ENCODE measurements at places on chromosomes 1 and 21.

DNA sequence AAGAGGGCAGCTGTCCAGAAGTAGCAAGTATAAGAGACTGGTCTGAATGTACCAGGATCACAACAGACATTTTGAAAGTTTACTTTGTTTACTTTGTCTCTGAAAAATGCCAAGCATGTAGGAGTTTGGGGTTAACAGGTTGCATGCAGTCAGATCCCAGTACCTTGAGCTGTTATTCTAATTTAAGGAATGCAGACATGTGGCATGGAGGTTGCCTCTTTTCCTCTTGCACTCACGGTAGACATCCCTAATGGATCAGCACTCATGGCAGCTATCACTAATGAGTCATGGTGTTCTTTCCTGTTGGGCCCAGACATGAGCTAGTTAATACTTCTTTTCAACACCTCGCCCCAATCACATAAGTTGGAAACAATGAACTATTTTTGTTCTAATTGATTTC lies 67.3 kb downstream of the GADD45A start:
- no peak for DNase-seq

- no peak for DNase-seq
These were observed at the start of gene RIPPLY3 for GRCh38 chr21:37006486-37007291. Gene RIPPLY3 (plus strand): TSS chr21:37006702. CDS start chr21:37006773, 71 bp downstream.

DNA sequence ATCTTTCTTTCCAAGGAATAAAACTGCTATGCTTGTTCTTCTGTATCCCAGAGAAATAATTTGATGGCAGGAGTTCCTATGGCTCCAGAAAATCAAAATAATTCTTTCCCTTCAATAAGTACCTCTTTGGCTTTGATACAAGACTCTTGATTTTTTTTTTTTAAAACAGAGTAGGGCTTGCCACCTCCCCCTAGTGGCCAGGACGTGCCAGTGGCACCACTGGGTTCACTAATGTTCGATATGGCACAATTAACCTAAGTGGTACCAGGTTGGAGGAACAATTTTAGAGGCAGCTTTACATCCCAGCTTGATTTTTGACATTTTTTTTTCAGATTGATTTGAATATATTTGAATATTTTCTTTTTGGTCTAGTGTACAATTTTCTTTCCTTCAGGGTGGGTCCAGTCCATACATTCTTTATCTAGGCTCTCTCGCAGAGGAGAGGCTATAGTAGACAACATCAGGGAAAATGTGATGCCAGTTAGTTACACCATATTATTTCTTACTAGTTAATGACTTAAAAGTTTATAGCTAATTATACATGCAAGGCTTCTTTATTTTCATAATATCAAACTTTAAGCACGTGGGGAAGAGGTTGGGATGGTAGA lies 330.9 kb downstream of the S1PR1 start:
- no peak for DNase-seq

DNA sequence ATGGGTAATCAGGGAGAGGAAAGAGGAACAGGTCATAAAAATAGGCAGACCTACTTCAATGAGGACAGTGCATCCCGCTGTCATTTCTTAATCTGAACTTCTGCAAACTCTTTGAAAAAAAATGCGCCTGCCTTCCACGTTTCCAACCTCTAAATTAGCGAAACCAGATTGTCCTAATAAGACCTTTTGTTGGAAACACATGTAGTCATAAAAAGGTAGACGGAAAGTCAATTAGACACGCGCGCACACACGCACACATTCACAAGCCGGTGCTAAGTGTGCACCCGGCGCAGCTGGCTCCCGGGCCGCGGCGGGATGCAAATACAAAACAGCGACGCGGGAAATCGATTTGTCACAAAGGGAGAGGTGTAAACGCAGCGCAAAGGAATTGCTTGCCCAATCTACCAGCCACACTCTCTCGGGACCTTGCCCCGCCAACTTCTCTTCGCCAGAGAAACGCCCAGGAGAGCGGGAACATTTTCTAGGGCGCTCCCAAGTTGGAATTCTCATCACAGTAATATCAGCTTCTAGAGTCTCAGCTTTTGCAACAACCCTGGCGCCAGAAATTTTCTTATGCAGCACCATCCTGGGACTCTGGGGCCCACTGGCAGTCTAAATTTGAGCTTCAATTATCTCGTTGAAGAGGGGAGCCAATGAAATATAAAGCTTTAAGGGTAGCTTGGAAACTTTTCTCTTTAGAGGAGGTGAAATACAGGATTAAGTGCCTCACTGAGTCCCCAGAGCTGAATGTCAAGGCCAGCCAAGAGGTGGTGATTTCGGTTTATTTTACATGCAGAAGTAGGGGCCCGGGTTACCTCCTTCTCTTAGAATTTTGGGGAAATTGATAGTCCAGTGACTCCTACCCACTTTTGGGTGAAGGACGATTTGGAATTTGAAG lies 4.5 kb downstream of the PRRX1 start:
- no peak for DNase-seq

GRCh38 chr1:225814381-225814780 lies 4.5 kb downstream of the EPHX1 start:
- no peak for DNase-seq

DNA sequence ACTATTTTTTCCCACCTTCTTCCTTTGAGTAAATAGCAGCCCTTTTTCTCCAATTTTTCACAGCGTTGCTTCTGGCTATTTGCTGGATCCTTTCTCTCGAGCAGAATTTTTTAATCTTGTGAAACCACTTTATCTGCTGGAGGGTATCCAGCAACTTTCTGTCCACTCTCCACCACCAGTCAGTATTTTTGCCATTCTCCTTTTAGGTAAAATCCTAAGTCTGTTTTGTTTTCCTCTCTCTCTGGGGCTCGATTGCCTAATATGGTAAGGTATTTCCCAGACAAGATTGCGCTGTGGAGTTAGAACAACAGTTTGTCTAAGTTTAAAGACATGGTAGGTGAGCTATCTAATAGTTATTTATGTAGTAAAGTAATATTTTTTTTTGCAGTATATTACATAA lies 156.9 kb downstream of the PPP1R12B start:
- no peak for DNase-seq

DNA sequence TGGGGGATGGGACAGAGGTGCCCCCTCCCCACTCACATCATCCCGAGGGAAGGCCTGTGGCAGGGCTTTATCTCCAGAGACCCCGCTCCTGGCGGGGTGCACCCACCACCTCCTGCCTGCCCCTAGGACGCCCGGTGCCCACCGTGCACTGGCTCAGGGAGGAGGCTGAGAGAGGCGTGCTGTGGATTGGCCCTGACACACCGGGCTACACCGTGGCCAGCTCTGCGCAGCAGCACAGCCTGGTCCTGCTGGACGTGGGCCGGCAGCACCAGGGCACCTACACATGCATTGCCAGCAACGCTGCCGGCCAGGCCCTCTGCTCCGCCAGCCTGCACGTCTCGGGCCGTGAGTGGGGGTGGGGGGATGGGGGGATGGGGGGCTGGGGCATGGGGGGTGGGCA lies 71.7 kb downstream of the TRIM11 start:
- no peak for DNase-seq

DNA sequence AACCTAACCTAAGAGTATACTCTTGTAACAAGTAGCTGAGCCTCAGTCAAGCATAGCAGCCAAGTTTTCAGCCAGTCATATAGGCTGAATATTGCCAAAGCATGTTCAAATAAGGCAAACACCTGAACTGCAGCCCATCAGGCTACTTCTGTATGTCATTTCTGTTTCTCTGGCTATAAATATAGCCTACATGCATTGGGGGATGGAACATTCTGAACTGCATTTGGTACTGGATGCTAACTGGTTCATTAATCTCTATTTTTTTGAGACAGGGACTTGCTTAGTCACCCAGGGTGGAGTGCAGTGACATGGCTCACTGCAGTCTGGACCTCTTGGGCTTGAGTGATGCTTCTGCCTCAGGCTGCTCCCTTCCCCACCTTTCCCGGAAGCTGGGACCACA lies 37.3 kb downstream of the MAST2 start:
- no peak for DNase-seq

DNA sequence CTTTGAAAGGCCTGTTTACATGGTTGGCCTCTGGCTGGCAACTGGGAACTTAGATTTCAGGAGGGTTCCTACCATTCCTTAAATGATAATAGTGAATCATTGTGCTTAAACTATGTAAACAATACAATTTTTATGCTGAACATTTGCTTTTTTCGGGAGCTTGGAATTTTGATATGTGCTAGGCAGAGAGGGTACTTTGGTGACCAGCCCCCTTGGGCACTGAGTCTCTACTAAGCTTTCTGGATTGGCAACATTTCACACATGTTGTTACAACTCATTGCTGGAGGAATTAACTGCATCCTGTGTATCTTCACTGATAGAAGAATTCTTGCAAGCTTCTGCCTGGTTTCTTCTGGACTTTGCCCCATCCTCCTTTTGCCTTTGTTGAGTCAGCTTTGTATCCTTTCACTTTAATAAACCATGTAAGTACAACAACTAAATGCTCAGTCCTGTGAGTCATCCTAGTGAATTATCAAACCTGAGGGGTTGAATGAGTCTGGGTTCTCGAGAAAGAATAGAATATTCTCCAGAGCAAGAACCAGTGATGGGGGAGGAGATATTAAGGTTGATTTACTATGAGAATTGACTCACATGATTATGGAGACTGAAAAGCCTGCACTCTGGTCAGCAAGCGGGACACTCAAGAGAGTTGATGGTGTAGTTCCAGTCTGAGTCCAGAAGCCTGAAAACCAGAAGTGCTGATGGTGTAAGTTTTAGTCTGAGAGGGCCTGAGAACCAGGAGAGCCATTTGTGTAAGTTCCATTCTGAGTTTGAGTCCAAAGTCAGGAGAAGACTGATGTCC lies 3.1 kb upstream of the SLC16A4 start:
- no peak for DNase-seq

DNA sequence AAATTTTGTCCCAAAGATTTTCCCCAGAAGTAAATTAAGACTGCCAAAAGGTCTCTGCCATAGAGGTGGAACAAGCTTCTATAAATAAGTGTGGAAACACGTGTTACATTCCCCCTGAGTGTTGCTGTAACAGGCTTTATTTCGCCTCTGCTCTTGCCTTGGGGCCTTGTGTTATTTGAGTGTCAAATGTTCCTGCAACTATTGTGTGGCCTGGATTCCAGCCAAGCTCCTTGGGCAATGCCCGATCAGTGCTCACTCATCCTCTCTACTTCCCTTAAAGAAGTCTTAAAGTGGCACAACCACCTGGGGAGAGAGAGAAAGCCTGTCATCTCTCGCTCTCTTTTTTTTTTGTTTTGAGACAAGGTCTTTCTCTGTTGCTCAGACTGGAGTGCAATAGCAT lies 156.7 kb downstream of the NR5A2 start:
- DNase-seq, result no peak

GRCh38 chr1:223712850-223713474 lies 623 bp downstream of the CAPN2 start:
- no peak for DNase-seq

DNA sequence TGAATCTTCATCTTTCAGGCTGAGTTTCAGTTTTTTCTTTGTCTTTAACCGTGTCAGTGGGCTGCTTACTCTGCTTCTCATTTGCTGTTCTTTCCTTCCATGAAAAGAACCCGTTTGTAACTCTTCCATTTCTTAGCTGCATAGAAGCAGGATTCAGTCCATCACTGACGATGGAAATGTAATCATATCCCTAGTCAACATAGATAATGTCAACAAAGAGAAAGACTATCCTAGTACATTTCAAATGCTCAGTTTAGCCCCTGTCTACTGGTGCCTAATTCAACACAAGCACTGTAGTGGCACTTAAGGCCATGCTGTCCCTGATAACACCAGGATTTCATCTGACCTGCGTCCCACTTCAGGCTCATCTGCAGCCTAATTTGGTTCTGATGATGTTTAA lies 376 bp downstream of the GBP1 start:
- DNase-seq, result no peak

DNA sequence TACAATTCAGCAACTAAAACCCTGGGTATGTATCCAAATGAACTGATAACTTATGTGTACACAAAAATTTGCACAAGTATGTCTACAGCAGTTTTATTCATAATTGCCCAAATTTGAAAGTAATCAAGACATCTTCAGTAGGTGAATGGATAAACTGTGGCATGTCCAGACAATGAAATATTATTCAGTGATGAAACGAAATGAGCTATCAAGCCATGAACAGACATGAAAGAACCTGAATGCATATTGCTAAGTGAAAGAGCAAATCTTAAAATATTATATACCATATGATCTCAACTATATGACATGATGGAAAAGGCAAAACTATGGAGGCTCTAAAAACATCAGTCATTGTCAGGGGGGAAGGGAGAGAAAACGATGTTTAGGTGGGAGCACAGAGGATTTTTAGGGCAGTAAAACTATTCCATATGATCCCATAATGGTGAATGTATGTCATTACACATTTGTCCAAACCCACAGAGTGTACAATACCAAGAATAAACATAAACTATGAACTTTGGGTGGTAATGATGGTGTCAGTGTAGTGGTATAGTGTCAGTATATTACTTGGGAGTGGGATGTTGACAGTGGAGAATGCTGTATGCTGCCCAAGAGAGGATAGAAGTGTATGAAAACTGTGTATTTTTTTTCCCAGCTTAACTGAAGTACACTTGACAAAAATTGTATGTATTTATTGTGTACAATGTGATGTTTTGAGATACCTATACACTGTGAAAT lies 92.8 kb upstream of the PPP2R5A start:
- DNase-seq, result no peak

DNA sequence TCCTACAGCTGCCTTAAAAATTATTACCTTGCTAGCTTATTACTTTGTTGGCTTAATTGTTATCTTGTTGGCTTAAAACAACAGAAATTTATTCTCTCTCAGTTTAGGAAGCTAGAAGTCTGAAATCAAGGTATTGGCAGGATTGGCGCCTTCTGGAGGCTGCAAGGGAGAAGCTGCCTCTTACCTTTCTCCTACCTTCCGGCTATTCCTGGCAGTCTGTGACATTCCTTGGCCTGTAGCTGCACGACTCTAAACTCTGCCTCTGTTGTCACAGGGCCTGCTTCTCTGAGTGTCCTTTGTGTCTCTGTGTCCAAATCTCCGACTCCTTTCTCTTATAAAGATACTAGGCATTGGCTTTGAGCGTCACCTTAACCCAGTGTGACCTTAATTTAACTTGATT lies 579.9 kb upstream of the B3GALT2 start:
- DNase-seq, result no peak

GRCh38 chr21:44869781-44870747 lies 3.4 kb downstream of the PTTG1IP start:
- DNase-seq, result no peak

- no peak for DNase-seq
These were observed 26.4 kb downstream of the OPTC start for GRCh38 chr1:203520315-203520714.

DNA sequence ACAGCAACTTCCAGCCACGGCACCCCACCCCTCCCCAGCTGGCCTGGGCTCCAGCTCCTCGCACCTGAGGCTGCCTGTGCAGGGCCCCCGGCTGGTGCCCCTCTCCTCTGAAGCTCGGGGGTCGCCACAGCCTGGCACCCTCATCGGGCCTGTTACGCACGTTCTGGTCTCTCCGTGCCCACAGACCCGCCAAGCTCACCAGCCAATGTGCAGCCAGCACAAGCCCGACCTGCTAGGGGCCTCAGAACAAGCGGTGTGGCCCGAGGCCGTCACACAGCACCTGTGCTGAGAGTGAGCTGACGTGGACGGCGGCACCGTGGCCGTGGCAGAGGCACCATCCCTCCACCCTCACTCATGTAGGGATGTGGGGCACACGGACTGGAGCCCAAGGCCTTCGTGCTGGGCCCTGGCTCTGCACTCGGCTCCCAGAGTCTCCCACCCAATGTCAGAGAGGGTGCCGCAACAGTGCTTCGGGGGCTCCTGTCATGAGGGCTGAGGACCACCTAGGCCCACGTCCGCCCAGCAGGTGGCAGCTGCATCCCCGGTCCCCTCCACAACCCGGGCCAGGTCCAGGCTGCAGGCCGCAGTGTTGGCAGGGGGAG lies 4.4 kb upstream of the SAMD11 start:
- DNase-seq, result no peak

GRCh38 chr1:91778964-91779363 lies 107.0 kb downstream of the TGFBR3 start:
- DNase-seq, result no peak

Measured in NCI-H1417 treated with DMSO at 0.1 percent for 48 hours (cell line).